Stimulated activated CD4-positive, alpha-beta T cell treated with anti-CD3 and anti-CD28 coated beads, Interleukin-4, amount 100 ng/mL, for 48 hours (primary cell): ENCODE measurements at places on chromosomes 16 and 17.

DNA sequence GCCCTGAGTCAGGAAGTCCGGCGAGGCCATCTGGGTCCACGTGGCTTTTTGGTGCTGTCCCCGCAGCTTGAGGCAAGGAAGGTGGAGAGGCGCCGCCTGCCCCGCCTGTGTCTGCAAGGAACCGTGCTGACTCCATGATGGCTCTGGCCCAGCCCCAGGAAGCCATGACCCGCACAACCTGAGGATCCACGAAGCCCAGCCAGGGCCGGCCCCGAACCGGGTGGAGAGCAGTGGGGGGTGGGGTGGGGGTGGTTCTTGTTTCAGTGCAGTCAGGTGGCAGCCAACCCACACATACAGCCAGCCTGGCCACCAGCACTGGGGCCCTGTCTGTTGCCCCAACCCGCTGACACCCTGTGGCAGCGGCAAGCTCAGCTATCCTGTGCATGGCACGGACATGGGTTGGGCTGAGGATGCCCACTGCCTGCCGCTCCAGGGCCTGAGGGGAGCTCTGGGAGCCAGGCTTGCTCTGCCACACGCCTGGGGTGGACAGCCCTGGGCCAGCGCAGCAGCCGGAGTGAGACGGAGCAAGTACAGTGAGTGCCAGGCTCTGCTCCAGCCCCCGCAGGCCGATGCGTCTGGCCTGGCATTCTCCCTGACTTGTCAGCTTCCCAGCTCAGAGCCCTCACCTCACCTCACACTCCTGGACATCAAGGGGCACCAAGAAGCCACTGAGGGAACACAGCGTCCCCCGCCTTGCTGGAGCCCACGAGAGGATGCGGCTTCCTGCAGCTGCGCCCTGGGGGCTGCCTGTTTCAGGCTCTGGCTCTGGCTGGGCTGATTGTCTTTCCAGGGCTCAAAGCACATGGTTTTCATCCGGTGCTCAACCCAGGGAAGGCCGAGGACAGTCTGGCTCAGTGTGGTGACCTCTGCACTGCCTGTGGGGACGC, 68.8 kb downstream of the LMF1 start:
- no peak for DNase-seq

DNA sequence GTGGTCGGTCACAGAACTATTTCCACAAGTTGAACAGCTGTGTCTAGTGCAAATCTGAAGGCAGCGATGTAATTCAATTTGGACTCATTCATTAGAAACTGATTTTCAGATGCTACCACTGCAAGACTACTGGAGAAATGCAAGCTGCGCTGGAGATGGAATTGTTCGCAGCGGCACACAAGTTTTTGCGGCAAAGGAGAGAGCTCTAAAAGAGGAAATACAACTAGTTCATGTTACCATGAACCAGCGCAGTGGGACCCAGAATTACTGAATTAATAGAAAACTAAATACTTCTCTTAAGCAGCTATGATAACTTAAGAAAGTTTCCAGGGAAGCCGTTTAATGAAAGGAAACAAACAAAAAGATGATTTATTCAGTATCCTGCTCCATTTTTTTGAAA, 1.9 kb downstream of the CREBBP start:
- no peak for DNase-seq

DNA sequence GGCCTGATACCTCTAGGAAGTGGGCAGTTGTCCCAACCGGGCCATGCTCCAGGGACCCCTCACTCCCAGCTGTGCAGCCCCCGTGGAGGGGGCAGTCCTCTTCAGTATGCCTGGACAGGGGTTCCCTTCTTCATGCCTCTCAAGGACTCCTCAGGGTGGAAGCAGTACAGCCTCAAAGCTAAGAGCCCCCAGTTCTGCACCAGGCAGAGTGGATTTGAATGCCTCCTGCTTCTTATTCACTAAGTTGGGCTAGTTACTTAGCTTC, 23.9 kb upstream of the ST6GALNAC1 start:
- DNase-seq, result no peak

GRCh38 chr16:12341423-12341822, 364.9 kb downstream of the SNX29 start:
- DNase-seq, result no peak

GRCh38 chr17:30345527-30346075, 11.7 kb upstream of the TMIGD1 start:
- DNase-seq, result no peak

GRCh38 chr17:61718022-61718421, 127.0 kb upstream of the NACA2 start:
- no peak for DNase-seq

- DNase-seq, result no peak
Measured at GRCh38 chr16:11272921-11273720, at the start of gene PRM3. Gene PRM3 (minus strand): TSS chr16:11273629. CDS start chr16:11273595, 34 bp downstream.

DNA sequence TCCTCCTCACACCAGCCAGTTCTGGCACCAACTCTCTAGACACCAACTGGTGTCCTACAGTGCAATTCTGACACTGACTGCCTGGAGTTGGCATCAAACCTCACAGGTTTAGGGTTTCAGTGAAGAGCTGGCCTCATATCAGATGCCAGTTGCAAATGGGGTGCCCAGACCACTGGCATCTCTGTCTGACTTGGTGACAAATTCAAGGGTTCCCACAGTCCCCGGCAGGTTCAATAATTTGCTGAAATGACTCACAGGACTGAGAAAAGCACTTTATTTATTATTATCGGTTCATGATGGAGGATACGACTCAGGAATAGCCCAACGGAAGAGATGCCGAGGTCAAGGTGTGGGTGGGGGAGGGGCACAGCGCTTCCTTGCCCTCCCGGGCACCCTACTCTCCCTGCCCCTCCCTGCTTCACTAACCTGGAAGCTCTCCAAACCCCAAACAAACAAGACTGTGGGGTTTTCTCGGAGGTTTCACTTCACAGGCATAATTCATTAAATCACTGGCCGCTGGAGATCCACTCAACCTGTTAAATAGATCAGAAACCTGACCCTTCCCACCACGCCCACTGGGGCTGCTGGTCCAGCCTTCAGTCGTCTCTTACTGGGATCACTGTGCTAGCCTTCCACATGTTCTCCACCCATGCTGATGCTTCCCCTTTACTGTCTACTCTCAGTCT, 1.7 kb upstream of the NLRP1 start:
- no peak for DNase-seq

DNA sequence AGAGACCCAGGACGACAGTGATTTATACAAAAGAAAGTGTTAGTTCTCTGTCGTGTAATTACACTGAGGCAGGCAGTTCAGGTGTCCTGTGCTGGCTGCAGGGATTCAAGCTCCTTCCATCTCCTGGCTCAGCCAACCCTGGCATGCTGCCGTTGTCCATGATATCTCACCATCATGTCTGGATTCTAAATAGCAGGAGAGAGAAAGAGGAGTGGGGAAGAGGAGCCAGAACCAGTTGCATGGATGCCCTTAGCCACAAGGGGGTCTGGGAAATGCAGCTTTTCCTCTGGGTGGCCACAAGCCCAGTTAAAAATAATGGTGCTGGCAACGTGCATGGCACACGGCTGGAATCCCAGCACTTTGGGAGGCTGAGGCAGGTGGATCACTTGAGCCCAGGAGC, 9.7 kb downstream of the C16orf54 start:
- no peak for DNase-seq

DNA sequence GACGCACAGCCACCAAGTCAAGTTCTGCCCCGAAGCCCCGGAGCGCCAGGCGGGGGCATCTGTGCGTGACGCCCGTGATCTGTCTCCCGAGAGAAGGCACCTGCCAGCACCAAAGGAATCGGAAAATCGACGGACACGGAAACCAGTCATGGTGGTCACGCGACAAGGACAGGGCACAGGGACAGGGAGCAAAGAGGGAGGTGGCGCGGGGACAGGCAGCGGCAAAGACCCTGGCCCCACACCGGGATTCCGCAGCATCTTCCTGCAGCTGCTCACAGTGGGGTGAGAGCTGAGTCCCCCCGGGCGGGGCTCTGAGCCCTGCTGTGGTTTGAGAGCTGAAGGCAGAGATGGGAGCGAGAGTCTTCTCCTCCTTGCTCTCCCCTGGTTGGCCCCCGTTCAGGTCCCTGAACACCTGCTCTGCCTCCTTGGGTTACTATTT, 56.4 kb downstream of the ABR start:
- DNase-seq, result no peak

GRCh38 chr17:77115510-77115909, 25.3 kb upstream of the SEC14L1 start:
- DNase-seq, result no peak

DNA sequence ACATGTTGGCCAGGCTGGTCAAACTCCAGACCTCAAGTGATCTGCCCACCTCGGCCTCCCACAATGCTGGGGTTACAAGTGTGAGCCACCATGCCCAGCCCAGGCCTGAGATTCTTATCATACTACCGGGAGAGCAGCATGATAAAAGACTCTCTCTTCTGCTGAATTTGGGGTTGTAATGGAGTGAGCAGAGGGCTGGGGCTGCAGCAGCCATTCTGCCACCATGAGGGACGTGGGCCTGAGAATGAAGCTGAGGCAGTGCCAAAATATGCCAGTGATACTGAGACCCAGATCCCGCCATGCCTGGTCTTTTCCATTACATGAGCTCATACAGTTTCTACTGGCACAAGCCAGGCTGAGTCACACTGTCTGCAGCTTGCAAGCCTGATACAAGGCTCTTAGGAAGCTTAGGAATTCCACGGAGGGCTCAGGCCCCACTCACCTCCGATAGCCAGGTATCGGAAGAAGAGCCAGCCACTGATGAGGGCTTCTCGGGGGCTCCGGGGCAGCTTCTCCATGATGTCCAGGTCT, 19.6 kb upstream of the P2RX1 start:
- DNase-seq, result no peak

- no peak for DNase-seq
Measured at GRCh38 chr17:35664685-35665084, 66.8 kb upstream of the RASL10B start.
